ENCODE measurements at places on chromosomes 6 and 20.
A peak's percentile ranks its signal among the peaks of the same experiment; 100 is the strongest.

- peak; percentile 35 for DNase-seq
Observed at GRCh38 chr6:130885392-130886192, 58.4 kb downstream of the SMLR1 start.

DNA sequence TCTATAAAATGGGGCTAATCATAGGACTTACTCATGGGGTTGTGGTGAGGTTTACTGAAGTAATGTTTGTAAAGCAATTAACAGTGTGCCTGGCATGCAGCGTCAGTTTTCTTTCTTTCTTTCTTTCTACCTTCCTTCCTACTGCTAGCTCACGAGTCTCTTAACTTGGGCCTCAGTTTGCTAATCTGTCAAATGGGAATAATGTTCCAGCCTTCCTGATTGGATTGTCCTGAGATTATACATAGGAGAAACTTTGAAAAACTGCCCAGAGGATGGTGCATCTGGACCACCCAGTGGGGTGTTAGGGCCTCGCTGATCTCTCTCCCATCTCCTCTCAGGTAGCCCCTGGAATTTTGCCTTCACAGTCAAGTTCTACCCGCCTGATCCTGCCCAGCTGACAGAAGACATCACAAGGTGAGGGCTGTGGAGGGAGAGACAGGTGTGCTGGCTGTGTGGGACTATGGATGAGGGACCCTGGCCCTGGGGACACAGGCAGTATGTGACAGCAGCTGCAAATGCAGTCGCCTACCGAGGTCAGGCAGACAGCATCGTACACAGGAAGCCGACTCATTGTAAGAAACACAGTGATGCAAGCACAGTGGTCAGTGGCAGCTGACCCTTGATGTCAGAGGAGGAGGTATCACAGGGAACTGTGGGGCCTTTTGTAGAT is 27.5 kb downstream of the EPB41L1 start:
- no peak for DNase-seq

GRCh38 chr20:47499053-47499452 is 2.6 kb upstream of the NCOA3 start:
- no peak for DNase-seq

- no peak for DNase-seq
Observed at GRCh38 chr6:36443471-36444428, 950 bp downstream of the KCTD20 start.

GRCh38 chr6:4567141-4567540 is 209.1 kb upstream of the CDYL start:
- DNase-seq = no peak

DNA sequence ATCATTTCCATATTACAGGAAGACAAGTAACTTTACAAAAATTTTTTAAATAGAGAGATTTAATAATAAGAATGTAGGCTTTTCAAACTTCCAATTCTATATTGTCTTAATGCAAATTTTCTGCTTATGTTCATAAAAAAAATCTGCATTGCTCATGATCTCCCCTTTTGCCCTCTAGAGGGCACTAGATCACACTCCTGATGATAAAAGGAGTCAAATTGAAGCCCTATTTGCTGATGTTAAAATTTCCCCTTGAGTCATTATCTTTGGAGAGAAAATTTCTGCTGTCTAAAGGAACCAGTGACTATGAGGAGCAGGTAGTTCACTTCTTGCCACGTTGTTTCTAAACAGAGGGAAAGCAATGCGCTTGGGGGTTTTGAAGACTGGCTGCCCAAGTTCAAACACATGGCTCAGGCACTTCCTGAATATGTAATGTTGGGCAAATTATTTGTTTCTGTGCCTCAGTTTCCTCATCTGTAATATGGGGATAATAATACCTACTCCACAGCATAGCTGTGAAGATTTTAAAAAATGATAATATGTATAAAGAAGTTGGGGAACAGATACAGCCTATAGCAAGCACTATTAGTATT is 874.2 kb downstream of the TFAP2A start:
- no peak for DNase-seq

DNA sequence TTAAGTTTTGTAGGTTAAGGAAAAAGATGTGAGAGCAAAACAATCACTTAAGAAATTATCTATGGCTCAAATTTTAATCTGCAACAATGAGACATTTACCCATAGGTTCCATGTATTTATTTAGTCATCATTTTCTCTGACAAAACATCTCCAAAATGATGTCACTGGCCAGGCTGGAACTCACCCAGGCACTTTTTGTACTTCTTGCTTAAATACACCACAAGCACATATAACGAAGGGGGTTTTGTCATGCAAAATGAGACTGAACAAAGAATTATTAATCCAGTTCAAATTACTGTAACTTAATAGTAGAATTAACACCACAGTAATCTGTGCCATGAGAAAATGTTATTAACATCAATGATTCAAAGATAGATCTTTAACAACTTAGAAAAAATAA is 200.5 kb downstream of the PTPRK start:
- DNase-seq = no peak

DNA sequence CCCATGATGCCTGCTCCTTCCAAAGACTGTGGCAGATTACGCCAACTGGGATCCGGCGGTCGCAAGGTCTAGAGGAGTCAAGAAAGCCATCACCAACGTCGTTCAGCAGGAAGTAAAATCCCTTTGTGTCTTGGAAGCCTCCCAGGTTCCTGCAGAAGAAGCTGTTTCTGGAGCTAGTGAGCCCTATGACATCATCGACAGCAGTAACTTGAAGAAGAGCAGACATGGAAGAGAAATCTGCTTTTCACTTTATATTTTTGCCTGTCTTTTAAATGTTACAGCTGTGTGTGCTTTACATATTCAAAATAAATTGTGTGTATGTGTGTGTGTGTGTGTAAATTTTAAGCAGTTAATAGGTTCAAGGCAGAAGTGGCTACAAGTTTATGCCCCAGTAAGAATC is 7.4 kb upstream of the OR2H2 start:
- DNase-seq = no peak

- DNase-seq = no peak
Observed at GRCh38 chr20:60222497-60222896, 264.3 kb downstream of the CDH26 start.

- DNase-seq = no peak
Observed at GRCh38 chr6:628766-629165, 28.1 kb downstream of the HUS1B start.

DNA sequence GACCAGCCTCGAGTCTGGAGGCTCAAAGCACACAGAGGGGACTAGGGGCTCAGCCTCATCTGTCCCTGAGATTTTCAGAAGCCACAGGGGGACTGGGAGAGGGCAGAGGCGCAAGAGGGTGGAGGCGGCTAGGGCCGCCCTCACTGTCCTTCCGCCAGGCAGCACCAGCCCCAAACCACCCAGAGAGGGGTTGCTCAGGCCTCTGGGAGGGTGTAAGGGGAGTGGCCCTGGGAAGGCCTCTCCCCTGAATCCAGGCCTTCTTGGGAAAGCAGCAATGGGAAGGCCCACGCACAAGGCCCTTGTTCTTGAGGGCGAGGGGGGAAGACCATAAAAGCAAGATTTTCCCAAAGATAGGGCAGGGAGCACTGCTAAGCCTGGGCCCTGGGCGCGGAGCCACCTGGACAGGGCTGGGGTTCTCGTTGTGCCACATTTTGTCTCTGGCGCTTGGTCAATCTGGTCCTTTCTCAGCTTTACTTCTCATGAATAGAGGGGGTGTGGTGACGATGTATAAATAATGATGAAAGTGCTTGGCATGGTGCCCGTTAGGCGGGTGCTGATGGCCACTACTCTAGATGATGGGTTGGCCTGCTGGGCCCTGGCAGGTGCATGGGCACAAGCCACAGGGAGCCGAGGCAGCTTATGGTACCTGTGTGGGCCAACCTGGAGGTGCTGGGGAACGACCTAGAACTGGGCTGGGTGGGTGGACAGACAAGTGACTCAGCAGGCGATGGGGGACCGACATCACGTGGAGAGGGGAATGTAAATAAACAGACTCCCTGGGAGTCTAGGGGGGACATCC is 4.8 kb downstream of the SAMD10 start:
- DNase-seq = no peak

- DNase-seq = no peak
Observed at GRCh38 chr20:32980990-32981389, 23.2 kb downstream of the SUN5 start.

DNA sequence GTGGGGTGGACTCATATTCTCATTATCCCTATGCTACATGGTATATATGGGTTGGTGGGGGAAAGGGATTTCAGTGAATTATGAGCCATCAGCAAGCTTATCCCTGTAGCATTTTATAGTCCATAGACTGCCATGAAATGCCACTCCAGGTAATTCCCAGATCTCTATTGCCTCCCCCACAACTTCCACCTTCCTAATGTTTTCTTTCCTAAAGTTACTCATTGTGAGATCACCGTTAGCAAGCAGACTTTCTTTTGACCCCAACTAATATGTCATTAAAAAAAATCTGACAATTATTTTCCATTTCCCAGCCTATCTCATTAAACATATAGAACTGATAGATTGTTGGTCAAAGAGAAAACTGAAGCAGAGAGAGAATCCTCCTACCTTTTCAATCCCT is 40.7 kb upstream of the TBX18 start:
- no peak for DNase-seq

GRCh38 chr6:32192608-32193039 is at the start of gene GPSM3:
GPSM3 (minus strand) TSS chr6:32192643; CDS start chr6:32192513, 130 bp downstream.
- DNase-seq = no peak

DNA sequence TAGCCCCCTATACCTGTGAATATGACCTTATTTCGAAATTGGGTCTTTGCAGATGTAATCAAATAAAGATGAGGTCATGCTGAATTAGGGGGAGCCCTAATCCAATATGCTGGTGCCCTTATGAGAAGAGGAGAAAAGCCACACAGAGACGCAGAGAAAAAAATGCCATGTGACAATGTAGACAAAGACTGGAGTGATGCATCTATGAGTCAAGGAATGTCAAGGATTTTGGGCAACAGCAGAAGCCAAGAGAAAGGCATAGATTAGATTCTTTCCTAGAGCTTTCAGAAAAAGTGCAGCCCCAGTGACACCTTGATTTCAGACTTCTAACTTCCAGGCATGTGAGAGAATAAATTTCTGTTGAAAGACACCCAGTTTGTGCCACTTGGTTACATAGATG is 47.4 kb upstream of the HS3ST5 start:
- no peak for DNase-seq

GRCh38 chr6:27868311-27868710 is 43.9 kb downstream of the OR2B2 start:
- no peak for DNase-seq

GRCh38 chr6:6497976-6498375 is 90.5 kb upstream of the LY86 start:
- no peak for DNase-seq

- DNase-seq = no peak
Observed at GRCh38 chr6:17042422-17043147, 59.3 kb upstream of the STMND1 start.

- no peak for DNase-seq
Observed at GRCh38 chr20:43710370-43711044, 16.3 kb downstream of the GTSF1L start.

- DNase-seq = no peak
Observed at GRCh38 chr6:120779441-120779840, 554.8 kb downstream of the TBC1D32 start.

DNA sequence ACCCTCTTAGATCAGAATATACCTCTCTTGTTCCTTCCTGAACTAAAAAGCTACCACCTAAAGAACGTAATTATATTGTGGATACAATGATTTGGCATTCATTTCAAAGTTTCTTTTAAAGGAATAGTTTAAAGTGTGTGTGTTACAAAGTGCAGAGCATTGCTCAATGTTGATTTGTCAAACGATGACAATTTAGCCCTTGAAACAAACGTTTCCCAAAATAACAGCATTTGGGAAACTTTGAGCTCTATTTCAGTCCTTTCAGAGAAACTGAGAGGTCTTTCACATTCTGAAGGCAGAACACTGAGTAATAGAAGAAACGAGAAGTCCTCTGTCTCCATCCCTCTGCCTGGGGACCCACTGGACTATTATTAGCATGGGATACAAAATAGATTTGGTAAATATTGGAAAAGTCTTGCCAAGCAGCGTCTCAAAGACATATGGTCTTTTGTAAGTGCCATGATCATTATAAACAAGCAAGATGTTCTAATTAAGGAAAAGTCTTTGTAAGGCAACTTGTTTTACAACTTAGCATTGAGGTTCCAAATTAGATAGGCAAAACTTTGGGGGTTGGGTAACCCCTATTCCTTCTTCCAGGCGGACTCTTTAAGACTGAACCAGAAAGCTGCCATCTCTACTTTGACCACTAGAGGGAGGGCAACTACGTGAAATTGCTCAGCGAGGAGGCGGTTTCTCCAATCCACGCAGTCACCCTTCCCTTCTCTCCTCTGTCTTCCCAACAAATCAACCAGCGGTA is 208.8 kb downstream of the RNF144B start:
- no peak for DNase-seq

GRCh38 chr6:14063756-14064155 is 53.8 kb upstream of the CD83 start:
- no peak for DNase-seq

DNA sequence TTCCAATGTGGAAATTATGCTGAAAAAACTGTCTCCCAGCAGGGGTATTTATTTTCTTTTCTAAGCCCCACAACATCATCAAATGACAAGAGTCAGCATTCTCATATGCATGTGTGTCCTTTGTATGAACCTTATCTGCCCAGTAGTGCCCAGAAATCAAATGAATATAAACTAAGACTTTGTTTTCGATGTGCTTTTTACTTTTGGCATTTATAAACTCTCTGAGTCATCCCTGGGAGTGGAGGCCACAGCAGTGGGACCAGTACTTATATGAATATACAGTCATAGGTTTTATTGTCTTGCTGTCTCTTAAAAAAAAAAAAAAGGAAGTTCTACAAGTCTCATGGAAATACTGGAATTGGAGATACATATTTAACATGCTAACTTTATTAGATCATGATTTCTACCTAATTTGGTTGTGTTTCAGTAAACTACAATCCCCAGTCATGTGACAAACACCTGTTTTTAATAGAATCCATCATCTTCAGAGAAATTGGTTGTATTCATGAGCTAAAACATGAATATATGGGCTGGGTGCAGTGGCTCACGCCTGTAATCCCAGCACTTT is 99.2 kb upstream of the TMEM181 start:
- DNase-seq = no peak

GRCh38 chr20:47574616-47575364 is 73.1 kb downstream of the NCOA3 start:
- no peak for DNase-seq

GRCh38 chr20:9276966-9277468 is 208.1 kb downstream of the PLCB4 start:
- DNase-seq = no peak

- no peak for DNase-seq
Observed at GRCh38 chr6:392441-393390, 1.2 kb downstream of the IRF4 start.

DNA sequence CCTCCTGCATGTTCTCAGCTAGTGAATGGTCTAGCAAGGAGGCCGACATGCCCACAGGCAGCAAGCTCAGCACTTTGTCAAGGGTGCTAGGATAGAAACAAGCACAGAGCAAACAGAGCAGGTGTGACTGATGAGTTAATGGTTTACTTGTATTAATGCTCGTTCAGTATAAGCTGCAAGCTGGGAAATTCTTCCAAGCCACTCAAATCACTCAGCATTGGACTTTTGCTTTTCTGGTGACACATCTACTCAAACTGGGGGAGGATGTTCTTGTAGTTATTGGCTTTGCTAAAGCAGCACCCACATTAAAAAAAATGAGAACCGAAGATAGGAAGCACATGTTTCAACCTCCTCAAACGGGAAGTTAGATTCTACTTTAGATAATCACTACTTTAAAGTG is 43.1 kb upstream of the NEDD9 start:
- no peak for DNase-seq
